NCI-H187 (cell line): ENCODE measurements at places on chromosomes 13 and 19.
A peak's percentile ranks its signal among the peaks of the same experiment; 100 is the strongest.

- no peak for DNase-seq
These were observed 48.6 kb downstream of the SCEL start for GRCh38 chr13:77584106-77584505.

DNA sequence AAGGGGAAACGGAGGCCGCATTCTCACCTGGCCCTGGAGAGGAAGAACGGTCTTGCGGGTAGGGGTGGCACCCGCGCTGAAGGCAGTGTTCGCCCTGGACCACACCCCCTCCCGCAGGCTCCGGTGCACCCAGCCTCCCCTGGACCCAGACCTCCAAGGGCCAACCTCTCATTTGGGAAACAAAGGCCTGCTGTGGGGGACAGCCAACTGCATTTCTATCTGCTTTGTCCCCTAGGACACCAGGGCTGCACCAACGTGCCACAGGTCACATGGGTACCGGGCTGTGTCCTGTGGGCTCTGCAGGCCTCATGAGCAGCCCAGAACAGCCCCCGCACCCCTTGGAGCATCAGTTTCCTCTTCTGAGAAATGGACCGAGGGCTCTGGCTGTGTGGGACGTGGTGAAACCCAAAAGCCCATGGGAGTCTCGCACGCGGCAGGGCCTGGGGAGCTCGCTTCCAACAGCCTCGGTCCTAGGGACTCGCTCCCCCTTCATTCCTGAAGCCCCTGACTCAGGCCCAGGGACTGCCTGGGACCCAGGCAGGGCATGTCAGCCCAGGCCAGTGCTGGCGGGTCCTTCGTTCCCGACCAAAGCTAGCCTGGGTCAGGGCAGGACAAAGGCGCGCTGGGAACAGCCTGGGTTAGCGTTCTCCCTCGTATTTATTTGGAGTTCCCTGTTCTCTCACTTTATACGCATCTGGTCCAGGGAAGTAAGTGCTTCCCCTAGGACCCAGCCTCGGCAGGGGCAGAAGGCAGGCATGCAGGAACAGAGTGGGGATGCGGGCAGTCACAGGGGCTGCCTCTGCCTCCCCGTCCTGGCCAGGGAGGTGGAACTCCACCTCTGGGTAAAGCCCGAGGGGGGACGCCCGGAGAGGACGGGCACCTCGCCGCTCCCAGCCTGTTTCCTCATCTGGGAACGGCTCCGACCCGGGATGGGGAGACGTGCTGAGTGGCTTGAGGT is 4.6 kb downstream of the TCF3 start:
- no peak for DNase-seq

DNA sequence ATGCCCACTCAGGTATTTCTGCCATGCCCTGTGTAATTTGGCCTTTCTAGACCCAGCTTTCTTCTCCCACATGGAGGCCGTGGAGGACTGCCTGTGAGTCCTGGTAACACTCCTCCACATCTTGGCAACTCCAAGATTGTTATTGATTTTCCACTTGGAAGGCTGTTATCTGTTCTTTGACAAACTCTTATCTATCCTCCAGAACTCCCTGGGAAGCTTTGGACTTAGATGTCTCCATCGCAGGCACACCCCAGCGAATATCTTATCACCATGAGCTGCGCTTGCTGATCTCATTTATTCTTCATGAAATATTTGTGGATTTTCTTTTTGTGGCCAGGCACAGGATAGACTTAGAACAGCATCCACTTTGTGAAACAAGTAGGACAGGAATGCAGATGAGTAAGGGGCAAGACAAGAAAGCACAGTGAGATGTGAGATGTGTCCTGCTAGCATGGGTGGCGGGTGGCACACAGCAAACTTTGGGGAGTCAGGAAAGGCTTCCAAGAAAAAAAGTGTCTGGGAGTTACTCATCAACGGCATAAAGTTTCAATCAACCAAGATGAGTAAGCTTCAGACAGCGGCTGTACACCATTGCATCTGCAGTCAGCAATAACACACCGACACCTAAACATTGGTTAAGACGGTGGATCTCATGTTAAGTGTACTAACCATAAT is 84.5 kb upstream of the IRS2 start:
- DNase-seq = no peak

GRCh38 chr13:29868581-29868980 is 18.2 kb upstream of the UBL3 start:
- DNase-seq = no peak

DNA sequence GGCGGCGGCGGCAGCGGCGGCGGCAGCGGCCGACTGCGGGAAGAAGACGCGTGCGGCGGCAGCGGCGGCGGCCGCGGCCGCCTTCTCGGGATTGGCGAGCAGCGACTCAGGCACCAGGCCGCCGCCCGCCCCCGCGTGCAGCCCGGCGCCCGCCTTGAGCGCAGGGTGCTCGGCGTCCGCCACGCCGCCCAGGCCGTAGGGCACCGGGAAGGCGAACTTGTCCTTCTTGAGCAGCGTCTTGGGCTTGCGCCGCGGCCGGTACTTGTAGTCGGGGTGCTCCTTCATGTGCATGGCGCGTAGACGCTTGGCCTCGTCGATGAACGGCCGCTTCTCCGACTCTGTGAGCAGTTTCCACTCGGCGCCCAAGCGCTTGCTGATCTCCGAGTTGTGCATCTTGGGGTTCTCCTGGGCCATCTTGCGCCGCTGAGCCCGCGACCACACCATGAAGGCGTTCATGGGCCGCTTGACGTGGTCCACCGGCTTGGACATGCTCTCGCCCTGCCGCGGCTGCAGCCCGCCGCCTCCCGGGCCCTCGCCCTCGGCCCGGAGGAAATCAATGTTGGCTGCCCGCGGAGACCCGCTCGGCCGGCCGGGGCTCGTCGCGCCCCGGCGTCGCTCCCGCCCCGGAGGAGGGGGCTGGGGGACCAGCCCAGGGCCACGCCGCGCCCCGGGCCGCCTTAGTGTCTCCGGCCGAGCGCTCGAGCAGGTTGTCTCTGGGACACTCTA is 621 bp downstream of the SOX21 start:
- DNase-seq = no peak

DNA sequence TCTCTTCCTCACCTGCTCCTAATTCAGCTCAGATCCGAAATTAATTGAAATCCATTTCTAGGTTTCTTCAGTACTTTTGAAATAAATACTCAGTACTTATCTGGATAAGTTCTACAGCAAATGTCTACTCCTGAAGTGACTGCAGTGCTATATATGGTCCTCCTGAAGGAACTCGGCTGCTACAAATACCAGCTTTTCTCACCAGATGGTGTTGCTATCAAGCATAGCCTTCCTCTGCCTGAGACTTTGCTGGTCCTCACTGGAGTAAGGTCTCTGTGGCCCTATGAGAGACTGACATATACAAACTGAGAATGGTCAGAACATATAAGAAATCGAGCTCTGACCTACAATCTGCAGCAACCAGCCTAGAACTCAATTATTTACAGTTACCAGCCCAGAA is 161.6 kb downstream of the NDFIP2 start:
- DNase-seq = no peak

DNA sequence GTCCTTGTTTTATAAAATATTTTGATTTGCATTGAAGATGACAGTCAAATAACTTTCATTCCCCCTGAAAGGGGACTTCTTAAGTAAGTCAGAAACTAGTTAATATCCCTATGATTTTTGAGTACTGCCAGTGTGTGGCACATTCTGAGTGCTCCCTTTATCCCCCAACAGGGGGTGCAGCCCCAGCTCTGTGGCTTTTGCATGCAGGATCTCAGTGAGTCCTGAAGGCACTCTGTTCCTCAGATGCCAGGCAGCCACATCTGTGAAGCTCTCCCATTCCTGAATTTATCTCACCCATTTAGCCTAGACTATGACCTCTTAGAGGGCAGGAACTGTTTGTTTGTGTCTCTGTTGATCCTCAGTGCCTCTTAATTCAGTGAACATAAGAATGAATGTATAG is 123.1 kb downstream of the CDK8 start:
- no peak for DNase-seq

DNA sequence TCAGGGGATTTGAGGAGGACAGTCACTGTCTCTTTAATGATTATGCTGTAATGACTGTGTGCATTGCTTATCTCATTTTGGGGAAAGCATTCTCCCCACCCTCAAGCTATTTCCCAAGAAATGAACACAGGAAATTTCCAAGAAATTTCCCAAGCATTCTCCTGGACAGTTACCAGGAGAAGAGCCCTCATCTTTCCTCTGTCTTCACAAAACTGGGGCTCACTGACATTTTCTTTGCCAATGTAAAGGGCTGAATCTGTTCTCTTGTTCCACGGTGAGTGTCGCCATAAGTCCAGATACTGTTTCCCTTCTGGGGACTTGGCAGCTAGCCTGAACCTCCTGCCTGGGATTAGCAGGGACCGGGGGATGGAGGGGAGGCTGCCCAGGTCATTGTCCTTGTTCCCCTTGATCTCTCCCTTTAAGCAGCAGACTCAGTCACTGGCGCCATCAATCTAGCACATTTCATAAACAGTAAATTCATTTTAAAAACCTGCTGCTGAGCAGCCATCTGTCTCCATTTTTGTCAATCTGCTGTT is 172.8 kb downstream of the DNAJC15 start:
- DNase-seq = no peak

DNA sequence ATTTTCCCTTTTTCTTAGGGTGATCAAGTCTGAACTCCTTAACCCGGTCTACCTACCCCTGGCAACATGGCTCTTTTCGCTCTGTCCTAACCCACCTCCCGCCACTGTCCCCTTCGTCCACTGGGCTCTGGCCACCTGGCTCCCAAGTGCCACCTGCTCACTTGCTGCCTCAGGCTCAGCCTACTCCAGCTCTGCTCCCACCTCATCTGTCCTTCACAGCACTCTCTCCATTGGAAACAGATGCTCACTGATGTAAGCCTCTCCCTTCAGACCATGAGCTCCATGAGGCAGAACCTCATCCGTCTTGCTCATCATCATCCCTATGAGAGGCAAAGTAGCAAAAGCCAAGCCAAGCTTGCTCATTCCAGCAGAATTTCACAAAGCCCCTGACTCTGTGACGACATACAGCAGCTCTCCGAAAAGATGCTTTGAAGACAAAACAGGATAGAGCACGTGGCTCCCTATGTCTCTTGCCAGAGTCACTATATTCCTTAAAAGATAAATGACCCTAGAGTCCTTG is 35.3 kb upstream of the AMER2 start:
- DNase-seq = no peak

DNA sequence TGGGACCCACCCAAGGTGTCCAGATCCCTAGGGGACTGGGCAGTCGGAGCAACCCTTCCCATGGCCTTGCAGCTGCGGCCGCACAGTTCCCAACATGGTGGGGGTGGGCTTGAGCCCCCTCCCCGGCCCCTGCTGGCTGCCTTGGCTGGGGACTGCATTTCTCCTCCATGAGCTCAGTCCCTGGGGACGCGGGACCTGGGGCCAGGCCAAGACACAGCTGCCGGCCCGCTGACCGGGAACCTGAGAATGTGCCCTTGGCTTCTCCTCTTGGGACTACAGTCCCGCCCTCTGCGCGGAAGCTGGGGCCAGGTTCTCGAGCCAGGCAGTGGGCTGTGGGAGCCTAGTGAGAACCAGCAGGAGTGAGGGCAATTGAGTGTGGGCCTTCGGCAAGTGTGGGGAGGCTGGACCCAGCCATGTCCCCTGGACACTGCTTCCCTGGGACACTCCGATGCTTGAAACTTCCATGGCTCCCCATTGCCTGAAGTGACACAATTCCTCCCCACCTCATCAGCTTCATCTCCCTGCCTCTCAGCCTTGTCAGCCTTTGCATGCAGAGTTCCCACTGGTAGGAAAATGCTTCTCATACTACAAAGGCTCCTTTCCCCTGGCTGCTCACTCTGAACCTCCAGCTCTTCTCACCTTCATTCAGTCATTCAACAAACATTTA is 13.1 kb upstream of the NOTCH3 start:
- no peak for DNase-seq

DNA sequence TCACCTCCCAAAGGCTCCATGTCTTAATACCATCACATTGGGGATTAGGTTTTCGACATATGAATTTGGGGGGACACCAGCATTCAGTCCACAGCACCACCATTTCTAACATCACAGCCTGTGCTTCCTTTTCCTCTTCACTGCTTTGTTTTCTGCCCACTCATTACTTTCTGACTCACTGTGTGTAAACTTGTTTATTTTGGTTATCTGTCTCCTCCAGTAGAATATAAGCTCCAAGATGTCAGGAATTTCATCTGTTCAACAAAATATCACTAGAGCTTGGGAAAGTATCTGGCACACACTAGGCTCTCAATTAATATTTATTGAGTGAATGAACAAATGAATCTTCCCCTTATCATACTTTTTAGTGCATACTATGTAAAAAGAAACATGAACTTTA is 152.0 kb downstream of the NUFIP1 start:
- DNase-seq = no peak

DNA sequence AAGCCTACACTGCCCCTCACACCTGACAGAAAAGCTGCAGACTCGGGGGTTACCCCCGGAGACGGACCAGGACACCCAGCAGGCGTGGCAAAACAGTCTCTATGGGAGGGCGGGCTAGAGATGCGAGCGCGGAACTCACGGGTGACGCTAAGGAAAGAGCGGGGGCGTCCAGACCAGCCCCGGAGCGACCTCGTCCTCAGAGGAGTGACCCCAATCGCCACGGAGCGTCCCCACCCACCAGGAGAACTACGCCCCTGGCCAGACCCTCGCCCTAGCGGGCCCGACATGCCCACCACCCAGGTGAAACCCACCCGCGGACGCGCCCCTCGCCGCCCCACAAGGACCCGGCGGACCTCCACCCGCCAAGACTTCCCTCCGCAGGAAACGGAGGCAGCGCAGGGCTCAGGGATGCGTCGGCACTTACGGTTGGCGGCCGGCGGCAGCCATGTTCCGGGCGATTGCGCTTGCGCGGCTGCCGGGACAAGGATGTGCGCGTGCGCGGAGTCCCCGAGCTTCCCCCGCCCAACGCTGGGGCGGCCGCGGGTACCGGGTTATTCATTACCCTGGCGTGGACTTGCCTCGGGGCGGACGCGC is at the start of gene ZNF329:
ZNF329 (minus strand) TSS at position 462 of the 594 bp plus-strand sequence. CDS start 21,286 bp downstream, outside the sequence.
- peak; percentile 62 for DNase-seq

DNA sequence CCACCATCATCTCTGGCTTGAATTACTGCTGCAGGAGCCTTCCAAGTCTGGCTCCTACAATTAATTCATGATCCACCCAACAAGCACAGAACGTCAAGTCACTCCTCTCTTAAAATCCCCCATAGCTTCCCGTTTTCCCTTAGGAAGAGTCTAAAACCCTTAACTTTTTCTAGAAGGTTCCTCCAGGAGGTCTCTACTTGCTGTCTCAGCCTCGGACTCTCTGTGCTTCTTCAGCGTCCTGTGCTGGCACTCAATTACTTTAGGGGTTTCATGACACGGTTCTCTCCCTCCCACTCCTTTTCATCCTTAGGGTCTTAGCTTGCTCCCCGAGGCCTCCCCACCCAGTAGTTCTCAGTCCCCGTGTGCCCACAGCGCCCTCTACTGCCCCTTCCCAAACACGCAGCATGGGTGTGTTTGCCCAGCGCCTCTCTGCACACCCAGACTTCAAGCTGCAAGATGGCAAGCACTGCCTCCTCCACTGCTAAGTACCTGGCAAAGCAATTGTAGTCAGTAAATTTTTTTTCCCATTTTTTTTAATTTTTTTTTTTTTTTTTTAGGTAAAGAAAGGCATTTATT is 25.8 kb upstream of the MAP3K10 start:
- DNase-seq = no peak

DNA sequence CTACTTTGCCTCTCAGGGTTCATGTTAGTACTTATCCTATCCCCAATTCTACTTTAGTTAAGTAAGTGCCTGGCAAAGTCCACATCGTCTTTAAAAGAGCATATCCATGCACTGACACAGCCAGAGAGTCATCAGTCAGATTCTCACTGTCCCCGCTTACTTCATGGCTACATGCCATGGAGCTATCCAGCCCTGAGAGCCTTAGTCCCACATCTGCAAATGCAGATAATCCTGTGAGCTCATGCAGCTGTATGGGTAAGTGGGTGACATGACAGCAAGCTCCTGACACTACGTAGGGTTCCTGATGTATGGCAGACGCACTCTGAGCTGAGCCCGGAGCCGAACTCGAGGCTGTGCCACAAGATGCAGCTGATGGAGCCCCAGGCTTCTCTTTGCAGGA is 661.5 kb downstream of the LIG4 start:
- no peak for DNase-seq

GRCh38 chr13:20882206-20882605 is 20.3 kb downstream of the XPO4 start:
- no peak for DNase-seq
